ENCODE measurements at places on chromosomes 11 and 22. TPM values are rescaled to one million over a fixed set of nuclear protein-coding genes. Genes with fewer than 3 reads are reported as not detected.
A peak's percentile ranks its signal among the peaks of the same experiment; 100 is the strongest.

The HTR3B gene
- not detected for total RNA-seq

The POU2AF1 gene
- total RNA-seq, result not detected

The CABP7 gene
- total RNA-seq, result 0.07 TPM

DNA sequence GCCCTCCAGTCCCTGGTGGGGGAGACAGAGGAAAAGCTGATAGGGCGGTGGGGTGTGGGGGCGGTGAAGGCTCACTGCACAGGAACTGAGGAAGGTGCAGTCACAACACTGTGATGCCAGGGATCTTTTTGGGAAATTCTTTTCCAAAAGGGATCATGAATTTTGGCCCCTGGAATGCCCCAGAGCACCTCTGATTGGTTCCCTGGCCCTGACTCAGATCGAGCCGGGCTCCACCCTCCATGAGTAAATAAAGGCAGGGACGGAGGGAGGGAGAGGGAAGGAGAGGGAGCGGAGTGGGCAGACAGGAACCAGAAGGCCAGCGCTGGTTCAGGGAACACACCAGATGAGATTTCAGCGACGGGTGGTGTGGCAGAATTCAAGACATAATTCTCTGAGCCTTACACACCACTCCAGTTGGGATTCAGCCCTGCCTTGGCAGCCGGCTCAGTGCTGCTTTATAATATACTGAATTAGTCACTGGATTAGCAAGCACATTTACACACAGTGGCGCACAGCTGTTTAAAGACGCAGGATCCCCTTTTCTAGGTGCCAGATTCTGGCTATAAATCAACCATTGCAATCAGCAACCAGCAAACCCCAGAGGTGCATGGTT lies 80.3 kb downstream of the ETS1 start:
- peak; percentile 95 for DNase-seq

DNA sequence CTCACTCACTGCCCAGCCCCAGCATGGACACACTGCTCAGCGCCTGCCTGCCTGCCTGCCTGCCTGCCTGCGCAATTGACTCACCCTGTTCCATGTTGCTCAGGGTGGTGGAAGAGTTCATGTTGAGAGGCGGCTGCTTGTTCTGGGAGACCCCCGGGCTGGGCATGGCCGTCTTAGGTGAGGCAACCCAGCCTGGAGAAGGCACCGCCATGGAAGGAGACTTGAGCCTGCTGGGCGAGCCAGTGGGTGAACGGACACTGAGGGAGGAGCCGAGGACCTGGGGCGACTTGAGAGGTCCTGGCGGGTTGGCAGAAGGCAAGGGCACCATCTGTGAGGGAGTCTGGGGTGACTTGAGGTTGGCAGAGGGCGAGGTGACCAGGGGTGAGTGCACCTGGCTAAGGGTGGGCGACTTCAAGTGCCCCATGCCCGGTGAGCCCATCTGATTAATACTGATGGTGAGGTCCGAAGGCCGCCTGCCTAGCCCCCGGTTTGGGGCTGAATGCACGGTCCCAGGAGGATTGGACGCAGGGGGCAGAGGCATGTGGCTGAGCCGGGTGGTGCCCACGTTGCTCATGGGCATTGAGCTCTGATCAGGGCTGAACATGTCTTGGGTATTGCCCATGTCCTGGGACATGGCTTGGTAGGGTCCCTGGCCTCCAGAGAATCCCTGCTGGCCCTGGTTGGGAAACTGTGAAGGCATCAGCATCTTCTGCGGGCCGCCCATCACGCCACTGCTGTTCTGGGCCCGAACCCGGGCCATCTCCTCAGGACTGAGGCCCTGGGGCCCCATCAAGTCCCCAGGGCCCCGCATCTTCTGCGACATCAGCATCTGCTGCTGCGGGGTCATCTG lies 17.1 kb downstream of the CXCR5 start:
- no peak for DNase-seq

DNA sequence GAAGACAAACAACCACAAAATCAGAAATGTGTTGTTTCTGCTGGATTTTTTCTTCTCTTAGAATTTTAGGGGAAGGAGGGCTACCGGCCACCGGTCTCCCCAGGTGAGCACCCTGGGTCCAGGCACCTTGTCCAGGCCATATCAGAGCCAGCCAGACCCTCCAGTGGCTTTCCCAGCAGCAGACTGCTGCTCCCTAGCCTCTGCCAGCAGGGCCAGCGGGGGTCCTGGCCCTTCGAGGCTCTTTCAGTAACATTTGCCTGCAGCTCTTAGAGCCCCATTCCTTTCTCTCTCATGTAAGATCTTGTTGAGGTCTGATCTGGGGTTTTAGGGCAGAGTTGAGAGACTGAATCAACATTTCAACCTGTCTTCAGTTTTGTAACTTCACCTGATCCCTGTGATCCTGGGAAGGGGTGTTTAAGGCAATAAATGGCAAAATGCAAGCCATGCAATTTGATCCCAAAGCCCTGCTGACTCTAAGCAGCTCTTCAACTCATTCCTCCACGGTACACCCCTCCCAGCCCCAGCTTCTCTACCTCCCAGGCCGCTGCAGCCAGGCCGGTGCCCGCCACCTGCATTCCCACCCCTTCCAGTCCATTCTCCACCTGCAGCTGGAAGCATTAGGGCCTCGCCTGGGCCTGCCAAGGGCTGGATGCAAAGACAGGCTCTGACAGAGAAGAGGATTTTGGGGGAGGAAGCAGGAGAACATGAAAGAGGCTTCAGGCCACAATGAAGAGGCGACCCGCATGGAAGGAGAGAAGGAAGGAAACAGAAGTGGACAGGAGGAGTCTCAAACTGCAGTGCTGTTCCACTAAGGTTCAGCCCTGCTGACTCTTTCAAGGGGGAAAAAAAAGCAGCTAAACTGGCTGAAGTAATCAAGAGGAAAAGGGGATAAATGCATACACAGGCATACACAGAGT lies 113.0 kb upstream of the FGF3 start:
- DNase-seq, result no peak

GRCh38 chr11:3158131-3158591 lies 6.9 kb downstream of the OSBPL5 start:
- DNase-seq, result no peak

DNA sequence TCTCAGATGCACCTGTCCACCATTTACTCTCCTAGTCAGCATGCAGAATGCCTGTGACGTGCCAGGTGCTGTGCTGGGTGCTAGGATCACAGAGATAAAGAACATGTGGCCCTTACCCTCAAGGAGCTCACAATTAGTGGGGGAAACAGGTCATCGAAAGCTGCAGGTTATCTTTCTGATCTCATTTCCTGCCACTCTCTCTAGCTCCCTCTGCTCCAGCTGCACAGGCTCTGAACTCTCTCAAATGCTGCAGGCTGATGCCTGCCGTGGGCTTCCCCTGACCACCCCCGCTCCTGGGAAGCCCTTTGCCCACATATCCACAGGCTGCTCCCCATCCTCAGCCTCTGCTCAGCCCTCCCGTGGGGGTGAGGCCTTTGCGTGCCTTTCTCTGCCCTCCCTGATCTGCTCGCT lies 29.6 kb downstream of the SHANK3 start:
- no peak for DNase-seq

GRCh38 chr11:65529475-65530156 lies 4.7 kb downstream of the SCYL1 start:
- no peak for DNase-seq
